ENCODE measurements at places on chromosomes 12 and 14. TPM values are rescaled to one million over a fixed set of nuclear protein-coding genes. Genes with fewer than 3 reads are reported as not detected.

The TCP11L2 gene
- 11.0 TPM for polyA plus RNA-seq

The GPRC5A gene
- polyA plus RNA-seq = not detected

The CDH24 gene
- 1.2 TPM for polyA plus RNA-seq

The NEUROD4 gene
- not detected for polyA plus RNA-seq

DNA sequence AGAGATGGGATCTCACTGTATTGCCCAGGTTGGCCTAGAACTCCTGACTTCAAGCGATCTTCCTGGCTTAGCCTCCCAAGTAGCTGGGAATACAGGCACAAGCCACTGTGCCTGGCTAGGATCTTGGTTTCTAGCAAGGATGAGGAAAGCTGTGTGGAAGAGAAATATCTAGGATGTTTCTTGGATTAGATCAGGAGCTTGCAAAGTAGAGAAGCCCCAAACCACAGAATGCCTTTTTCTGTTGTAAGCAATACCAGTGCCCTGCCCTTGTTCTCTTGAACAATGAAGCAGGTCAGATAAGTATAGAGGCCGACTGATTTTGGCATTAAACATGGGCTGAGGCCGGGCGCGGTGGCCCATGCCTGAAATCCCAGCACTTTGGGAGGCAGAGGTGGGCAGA lies 44.3 kb upstream of the STRN3 start:
- H3K36me3 ChIP-seq = peaks cover 10% of the 10 kb centered on the region
- H3K4me1 ChIP-seq = no peaks in the 10 kb centered on the region
- no peak overlapping the region for H3K27ac ChIP-seq
- DNase-seq = no peak
- H3K4me3 ChIP-seq = no peak overlapping the region

- no peaks in the 10 kb centered on the region for H3K4me1 ChIP-seq
- H3K27me3 ChIP-seq = no peaks in the 10 kb centered on the region
- no peaks in the 10 kb centered on the region for H3K36me3 ChIP-seq
- DNase-seq = no peak
- no peak overlapping the region for H3K4me3 ChIP-seq
These were observed 157.5 kb upstream of the ALG10B start for GRCh38 chr12:38159092-38159551.

DNA sequence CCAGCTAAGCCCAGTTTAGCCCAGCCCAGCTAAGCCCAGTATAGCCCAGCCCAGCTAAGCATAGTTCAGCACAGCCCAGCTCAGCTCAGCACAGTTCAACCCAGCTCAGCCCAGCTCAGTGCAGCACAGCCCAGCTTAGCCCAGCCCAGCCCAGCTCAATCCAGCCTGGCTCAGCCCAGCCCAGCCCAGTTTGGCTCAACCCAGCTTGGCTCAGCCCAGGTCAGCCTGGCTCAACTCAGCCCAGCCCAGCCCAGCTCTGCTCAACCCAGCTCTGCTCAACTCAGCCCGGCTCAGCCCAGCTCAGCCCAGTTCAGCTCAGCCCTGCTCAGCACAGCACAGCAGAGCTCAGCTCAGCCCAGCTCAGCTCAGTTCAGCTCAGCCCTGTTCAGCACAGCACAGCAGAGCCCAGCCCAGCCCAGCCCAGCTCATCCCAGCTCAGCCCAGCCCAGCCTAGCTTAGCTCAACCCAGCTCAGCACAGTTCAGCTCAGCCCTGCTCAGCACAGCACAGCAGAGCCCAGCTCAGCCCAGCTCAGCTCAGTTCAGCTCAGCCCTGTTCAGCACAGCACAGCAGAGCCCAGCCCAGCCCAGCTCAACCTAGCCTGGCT lies 330.9 kb downstream of the TMEM121 start:
- H3K36me3 ChIP-seq = no peaks in the 10 kb centered on the region
- peaks cover 11% of the 10 kb centered on the region for H3K27me3 ChIP-seq
- no peak overlapping the region for H3K27ac ChIP-seq
- peaks cover 17% of the 10 kb centered on the region for H3K4me1 ChIP-seq

DNA sequence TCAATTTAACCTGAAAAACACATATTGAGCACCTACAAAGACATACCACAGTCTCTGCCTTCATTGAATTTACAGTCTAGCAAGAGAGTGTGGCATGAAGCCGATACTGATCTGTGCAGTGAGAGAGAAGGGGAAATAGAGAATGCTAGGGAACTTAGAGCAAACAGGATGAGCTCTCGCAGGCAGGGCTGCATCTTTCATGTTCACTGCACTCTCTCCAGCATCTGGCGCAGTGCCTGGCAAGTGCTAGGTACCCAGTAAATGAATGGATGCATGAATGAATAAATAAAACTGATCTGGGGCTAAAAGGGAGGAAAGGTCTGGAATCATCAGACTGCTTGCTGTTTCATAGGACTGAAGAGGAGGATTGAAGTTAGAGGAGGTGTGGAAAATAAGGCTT lies 256.5 kb upstream of the NPAS3 start:
- H3K36me3 ChIP-seq = peaks cover 6% of the 10 kb centered on the region
- no peak overlapping the region for H3K4me3 ChIP-seq
- H3K27me3 ChIP-seq = no peaks in the 10 kb centered on the region
- H3K27ac ChIP-seq = no peak overlapping the region

DNA sequence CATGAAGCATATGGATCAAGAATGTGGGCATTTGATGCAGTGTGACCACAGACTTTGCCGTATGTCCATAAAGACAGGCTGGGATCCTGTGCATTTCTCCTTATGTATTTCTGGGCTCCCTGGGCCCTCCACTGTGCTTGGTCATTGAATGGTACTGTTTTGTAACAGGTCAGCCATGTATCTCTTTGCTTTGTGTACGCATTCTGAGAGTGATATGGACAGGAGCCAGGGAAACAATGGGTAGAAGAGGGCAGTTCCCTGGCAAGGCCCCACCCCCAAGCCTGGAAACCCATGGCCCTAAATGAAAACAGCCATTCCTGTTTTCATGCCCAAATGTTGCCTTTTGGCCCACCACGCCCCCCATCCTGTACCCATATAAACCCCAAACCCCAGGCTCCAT lies 15.2 kb upstream of the FBXO34 start:
- peaks cover 7% of the 10 kb centered on the region for H3K27me3 ChIP-seq
- H3K4me3 ChIP-seq = no peak overlapping the region
- no peaks in the 10 kb centered on the region for H3K36me3 ChIP-seq

DNA sequence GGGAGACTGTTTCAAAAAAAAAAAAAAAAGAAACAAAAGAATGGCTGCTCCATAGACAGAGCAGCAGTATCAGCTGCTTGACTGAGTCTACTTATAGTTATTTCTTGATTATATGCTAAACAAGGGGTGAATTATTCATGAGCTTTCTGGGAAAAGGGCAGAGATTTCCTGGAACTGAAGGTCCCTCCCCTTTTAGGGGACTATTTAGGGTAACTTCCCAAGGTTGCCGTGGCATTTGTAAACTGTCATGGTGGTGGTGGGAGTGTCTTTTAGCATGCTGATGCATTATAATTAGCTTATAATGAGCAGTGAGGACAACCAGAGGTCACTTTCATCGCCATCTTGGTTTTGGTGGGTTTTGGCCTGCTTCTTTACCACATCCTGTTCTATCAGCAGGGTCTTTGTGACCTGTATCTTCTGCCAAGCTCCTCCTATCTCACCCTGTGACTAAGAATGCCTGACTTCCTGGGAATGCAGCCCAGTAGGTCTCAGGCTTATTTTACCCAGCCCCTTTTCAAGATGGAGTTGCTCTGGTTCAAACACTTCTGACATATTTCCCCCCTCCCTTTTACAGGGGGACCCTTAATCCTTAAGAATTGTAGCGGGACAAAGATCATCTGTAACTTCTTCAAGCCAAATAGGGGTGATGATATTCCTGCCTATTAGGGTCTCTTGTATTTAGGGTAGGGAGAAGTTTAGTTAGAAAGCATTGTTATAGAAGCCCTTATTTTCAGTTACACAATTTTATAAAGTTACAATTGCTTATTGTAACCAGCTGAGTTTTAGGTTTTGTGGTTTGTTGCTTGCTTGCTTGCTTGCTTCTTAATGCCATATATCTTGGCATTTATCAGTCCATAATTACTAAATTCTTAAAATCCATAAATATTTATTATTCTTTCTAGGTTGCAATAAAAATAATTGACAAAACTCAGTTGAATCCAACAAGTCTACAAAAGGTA lies 42.5 kb downstream of the MARK3 start:
- peaks cover 50% of the 10 kb centered on the region for H3K4me1 ChIP-seq
- H3K36me3 ChIP-seq = no peaks in the 10 kb centered on the region
- peak; percentile 25 for DNase-seq
- H3K27ac ChIP-seq = peak overlapping the region; percentile 83
- H3K27me3 ChIP-seq = peaks cover 2% of the 10 kb centered on the region
- H3K4me3 ChIP-seq = peak overlapping the region; percentile 63

- no peak for DNase-seq
- H3K4me1 ChIP-seq = peaks cover 2% of the 10 kb centered on the region
- peaks cover 6% of the 10 kb centered on the region for H3K27me3 ChIP-seq
- no peak overlapping the region for H3K27ac ChIP-seq
- no peaks in the 10 kb centered on the region for H3K36me3 ChIP-seq
These were observed 458 bp downstream of the SSPN start for GRCh38 chr12:26195641-26196420.

DNA sequence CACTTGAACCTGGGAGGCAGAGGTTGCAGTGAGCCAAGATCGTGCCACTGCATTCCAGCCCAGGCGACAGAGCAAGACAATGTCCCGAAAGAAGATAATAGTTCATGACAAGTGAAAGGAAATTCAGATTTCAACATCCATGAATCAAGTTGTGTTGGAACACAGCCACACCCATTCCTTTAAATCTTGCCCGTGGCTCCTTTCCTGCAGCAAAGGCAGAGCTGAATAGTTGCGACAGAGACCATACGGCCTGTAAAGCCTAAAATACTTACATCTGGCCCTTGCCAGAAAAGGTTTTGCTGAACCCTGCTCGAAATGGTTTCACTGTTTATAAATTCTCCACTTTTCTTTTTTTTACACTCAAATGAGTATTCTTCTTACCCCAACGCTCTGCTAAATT lies 17.7 kb upstream of the ITPK1 start:
- H3K4me1 ChIP-seq = no peaks in the 10 kb centered on the region
- H3K27ac ChIP-seq = no peak overlapping the region
- DNase-seq = no peak
- peaks cover 2% of the 10 kb centered on the region for H3K27me3 ChIP-seq
- no peaks in the 10 kb centered on the region for H3K36me3 ChIP-seq

DNA sequence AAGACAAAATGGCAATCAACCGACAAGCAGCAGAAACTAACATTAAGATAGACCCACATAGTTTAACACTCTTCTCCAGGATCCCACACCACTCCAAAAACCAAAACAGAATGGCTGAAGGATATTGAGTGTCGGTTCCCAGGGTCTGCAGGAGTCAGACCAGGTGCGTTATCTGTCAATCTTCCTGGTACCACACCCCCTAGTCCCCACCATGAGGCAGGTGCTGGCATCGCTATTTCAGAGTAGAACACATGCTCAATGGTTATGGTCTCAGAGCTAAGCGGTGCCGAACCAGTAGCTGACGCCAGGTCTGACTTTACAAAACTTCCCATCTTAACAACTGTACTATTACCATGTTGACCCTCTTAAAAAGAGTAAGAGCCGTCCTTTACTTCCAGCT lies 10.2 kb downstream of the STX2 start:
- no peak overlapping the region for H3K27ac ChIP-seq
- H3K36me3 ChIP-seq = no peaks in the 10 kb centered on the region
- no peaks in the 10 kb centered on the region for H3K27me3 ChIP-seq
- no peak for DNase-seq

DNA sequence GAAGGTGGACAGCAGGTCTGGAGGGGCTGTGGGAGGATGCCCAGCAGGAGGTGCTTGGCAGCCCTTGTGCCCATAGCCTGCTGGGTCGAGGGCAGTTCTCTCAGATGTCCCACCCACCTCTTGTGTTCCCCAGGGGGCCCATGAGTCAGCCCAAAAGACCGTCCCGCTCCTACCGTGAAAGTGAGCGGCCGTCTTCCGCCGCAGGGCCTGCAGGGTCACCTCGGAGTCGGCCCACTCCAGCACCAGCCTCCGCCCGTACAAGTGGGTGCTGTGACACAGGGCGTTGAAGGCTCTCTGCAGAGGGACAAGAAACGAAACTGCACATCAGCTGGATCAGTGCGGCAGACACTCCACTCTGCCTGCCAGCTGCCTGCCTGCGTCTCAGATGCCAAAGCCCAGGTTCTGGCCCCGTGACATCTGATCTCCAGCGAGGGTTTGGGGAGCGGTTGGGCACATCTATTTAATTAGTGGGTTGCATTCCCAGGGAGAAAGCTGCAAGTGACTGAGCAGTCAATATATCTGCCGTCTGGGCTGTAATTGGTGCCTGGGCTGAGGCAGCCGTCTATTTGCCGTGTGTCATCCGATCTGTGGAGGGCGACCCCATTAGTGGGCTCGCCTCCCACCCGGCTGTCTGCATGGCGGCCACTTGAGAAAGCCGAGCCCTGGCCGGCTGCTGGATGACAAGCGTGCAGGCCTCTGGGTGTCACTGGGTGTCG lies 121.5 kb downstream of the RBM19 start:
- peaks cover 12% of the 10 kb centered on the region for H3K36me3 ChIP-seq
- no peak overlapping the region for H3K27ac ChIP-seq
- H3K27me3 ChIP-seq = no peaks in the 10 kb centered on the region
- no peak overlapping the region for H3K4me3 ChIP-seq

GRCh38 chr12:108379823-108380222 lies 40.7 kb upstream of the CMKLR1 start:
- no peaks in the 10 kb centered on the region for H3K4me1 ChIP-seq
- no peak overlapping the region for H3K27ac ChIP-seq
- H3K36me3 ChIP-seq = no peaks in the 10 kb centered on the region
- no peak overlapping the region for H3K4me3 ChIP-seq

Data from immature natural killer cell (primary cell).